Endodermal cell (in vitro differentiated cells): ENCODE measurements at places on chromosomes 2 and 18.

DNA sequence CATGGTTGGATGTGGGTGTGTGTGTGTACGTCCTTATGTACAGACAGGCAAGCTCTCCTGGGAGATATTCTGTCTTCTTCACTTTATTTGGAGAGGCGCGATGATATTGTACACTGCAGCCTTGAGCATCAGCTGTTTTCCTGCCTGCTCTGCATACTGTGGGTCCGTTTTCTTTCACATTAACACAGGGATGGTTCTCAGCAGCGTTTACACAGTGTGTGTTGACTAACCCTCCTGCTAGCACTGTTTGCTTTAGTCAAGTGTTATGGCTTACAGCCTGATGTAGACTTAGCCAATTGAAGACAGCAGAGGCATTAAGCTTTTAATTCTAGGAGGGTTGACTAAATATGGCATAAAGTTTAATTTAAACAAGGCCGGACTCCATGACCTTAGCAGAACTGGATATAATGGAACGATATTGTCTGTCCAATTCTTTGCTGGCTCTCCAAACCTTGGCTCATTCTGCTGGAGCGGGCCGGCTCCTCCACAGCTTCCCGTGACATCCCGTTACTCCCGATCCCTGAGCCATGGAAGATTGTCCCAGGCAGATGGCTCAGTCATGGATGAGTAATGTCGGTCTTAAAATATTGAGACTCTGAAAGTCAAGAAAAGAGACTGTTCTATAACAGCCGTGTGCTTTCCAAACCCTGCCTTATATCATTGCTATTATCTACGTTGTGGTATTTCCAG, 134.7 kb downstream of the TPGS2 start:
- DNase-seq: no peak

DNA sequence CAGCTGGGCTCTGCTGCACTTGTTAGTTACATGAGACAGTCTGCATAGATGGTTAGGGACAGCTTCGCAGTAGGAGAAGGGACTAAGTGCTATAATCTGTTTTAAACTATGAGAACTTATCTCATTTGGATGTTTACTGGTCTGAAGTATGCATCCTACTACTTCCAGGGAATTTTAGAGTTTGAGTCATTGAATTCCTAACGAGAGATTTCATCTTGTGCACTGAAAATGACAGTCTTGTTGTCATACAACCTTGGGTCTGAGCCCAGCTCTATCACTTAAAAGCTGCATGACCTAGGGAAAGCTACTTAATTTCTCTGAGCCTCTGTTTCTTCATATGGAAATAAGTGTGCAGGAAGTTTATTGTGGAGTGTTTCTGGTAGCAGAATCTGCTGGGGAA, 78.4 kb downstream of the TRIM43 start:
- no peak for DNase-seq

DNA sequence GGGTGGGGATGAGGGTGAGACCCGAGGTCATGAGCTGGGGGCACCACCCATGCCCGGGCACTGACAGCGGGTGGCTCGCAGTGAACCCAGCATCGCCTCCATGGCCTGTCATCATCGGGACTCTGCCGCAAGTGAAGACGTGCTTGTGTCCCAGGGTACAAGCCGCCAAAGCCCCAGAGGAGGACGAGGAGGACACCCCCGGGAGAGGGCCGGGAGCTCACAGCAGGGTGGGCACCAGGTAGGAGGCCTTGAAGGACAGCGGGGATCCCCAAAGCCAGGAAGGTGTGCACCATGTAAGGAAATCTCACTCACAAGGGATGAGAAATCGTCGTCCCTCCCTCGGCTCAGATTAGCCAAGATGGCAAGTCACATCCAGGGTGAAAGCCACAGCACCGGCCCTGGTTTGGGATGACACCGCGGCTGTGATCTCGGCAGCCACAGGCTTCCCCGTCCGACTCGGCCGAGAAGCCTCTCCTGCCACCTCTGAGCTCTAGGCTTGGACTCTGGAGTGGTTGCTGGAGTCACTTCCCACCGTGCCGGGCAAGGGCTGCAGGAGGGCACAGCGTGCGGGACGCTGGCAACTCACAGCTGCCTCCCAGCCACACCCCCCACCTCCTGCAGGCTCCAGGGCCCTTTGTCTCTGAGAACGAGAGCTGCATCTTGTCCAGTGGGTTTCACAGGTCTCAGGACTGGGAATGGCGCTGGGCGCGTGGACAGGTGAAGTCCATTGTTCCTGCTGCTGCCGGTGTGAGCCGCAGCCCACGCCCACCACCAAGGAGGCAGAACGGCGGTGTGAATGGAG, 81.6 kb upstream of the CTDP1 start:
- no peak for DNase-seq

- DNase-seq: no peak
These were observed 219.1 kb upstream of the BOD1L2 start for GRCh38 chr18:56927786-56928185.

DNA sequence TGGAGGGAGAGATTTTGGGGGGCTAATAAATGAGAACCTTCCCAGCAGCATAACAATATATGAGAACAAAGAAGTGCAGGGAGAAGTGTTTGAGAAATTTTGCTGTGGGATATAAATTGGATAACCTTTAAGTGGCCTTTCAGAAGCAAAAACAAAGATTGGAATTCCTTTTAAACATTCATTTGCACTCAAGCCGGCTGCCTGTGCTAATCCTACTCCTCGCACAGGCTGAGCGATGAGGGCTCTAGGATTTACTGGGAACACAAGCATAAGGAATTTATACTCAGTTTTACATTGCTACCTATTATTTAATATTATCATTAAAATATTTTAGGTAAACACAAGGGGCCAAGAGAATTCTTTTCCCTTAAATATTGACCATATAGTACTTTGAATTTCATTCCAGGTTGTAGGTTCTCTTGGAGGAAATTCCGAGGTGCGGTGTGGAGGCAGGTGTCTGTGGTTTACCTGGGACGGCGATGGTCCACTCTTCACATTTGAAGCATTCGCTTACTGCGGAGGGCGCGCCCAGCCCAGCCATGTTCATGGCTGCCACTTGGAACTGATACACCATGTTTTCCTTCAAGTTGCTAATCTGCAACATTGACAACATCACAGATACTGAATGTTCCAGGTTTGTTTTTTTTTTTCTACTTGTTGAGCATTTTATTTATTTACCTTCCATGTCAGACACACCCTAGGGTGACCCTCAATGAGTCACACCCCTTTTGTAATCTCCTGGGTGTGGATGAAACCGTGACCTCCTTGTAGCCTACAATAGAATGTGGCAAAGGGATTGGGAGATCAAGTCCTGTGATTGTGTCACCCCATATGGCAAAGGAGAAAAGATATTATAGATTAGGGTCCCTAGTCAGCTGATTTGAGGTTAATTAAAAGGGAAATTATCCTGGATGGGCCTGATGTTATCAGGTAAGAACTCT, 100.1 kb downstream of the MYOM1 start:
- DNase-seq: no peak

- DNase-seq: no peak
These were observed 46.9 kb downstream of the SLC66A2 start for GRCh38 chr18:79904357-79905147.

DNA sequence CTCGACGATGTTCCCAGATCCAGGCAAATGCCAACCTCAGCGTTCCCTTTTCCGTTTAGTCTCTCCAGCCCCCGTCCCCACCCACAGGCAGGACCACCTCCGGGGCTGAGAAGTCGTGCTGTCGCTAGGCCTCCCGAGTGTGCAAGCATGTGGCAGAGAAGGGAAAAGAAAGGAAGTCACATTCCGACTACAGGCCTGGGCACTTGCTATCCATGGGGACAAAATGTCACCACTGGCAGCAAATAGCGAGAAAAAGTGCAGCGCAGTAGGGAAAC, 420 bp downstream of the PIGN start:
- no peak for DNase-seq

GRCh38 chr18:44816050-44816449, 135.4 kb downstream of the SETBP1 start:
- no peak for DNase-seq

DNA sequence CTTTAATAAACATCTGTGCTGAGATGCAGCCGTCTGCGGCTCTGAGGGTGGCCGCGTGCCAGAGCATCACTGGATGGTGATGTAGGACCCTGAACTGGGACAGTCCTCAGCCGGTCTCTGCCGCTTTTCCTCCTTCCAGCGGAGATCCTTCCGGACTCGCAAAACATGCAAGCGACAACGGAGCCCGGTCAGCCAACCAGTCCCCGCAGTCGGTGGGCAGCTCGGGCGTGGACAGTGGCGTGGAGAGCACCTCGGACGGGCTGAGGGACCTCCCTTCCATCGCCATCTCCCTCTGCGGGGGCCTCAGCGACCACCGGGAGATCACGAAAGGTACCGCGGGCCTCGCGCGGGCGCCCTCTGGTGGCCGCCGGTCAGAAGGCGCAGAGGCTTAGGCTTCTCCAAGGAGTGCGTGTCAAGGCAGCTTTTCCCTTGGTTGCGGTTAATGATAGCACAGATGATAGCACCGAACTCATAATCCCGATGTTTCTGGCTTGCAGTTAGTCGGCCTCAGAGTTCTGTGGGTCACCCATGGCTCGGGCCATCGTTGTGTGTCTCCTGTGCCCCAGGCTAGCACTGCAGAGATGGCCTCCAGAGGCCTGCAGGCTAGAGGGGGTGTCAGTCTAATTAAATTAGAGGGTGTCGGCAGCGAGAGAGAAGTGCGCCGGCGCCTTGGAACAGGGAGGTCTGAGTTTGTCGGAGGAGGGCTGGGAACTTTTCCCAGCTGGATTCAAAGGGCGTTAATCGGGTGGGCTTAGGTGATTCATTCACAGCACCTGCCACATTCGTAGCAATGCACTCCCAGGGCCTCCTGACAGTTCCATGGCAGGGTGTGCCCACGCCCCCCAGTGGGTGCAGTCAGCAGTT, 38.5 kb downstream of the LPIN1 start:
- DNase-seq: peak; percentile 92
